ENCODE measurements at places on chromosomes 1 and 21. TPM values are rescaled to one million over a fixed set of nuclear protein-coding genes. Genes with fewer than 3 reads are reported as not detected.
A peak's percentile ranks its signal among the peaks of the same experiment; 100 is the strongest.

DNA sequence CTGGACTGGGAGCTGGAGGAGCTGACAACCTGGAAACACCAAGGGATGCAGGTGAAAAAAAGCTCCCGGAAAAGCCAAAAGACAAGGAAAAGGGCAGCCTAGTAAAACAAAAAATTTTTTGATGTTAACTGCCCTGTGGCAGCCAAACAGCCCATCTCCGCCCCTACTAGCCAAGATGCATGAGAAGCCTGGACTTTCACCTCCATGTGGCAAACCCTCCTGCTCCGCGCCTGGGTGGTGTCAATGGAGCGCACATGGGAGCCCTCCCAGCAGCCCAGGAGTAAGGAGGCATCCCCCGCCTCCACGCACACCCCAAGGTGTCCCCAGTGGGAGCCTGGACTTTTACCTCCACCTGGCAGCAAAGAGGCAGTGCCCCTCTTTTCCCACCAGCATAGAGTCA lies 30.5 kb downstream of the LEMD1 start:
- no peak for DNase-seq

DNA sequence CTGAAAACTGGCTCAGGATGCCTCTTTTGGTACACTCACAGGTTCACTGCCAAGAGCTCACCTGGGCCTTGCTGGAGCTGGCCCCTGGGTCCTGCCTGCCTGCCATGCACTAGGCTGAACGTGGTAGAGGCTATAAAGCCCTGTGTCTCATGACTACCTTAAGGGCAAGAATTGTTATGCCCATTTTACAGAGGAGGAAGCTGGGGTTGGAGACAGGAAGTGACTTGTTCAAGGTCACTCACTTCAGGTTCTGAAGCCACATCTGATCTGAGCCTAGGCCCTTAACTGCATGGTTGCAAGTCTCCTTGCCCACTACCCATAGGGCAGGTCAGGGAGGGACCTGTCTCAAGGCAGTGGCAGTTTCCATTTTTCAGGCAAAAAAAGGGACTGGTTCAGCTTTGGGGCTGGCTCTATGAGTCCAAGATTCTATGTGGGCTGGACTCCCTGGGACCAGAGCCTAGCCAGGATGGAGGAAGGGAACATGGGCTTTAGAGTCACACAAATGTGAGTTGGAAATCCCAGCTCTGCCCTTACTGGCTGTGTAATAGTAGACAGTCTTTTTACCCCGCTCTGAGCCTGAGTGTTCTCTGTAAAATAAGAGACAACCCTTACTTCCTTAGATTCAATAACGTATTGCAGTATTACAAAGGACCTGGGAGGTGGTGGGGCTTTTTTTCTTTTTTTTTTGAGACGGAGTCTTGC lies 7.8 kb downstream of the STK40 start:
- no peak for DNase-seq

- no peak for DNase-seq
Observed at GRCh38 chr1:98924977-98925376, 79.7 kb downstream of the PLPPR5 start.

- DNase-seq = no peak
Observed at GRCh38 chr1:155466996-155467395, 95.6 kb downstream of the ASH1L start.

DNA sequence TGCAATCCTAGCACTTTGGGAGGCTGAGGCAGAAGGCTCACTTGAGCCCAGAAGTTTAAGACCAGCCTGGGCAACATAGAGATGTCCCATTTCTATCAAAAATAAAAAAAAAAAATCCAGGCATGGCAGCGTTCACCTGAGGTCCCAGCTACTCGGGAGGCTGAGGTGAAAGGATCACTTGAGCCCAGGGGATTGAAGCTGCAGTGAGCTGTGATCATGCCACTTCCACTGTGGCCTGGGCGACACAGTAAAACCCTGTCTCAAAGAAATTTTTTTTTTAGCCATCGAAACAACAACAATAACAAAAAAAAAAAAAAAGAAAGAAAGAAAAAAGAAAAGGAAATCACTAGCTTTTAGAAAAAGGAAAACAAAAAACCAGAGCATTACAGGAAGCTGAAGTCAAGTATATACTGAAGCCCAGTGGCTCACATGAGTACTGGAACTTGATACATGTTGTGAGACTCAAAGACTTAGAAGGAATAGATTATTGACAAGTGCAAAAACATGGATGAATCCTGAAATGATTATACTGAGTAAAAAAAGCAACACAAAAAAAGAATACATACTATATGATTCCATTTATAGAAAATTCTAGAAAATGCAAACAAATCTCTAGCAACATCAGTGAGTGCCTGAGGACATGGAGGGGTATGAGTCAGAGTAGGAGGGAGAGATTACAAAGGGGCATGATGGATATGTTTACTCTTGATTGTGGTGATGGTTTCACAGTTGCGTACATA lies 6.1 kb upstream of the RABGAP1L start:
- DNase-seq = no peak

USH2A gene
- total RNA-seq = not detected

DNA sequence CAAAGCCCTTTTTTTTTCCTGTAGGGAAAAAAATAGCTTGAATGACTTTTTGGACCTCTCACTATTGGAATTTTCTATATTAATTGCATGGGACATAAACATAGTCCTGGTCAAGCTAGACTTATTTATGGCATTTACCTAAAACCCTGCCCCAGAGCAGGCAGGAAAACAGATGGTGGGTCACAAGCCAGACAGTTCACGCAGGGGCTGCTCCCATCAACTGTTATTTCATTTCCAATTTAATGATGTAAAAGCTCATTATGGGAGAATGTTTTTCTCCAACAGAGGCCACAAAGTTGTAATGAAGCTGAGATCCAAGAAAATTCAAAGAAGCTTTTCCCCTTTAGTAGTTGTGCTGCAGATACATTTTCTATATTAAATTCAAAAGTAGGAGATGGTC lies 99.2 kb downstream of the SGIP1 start:
- no peak for DNase-seq

GRCh38 chr1:113552244-113552643 lies 161.9 kb downstream of the MAGI3 start:
- DNase-seq = no peak

DNA sequence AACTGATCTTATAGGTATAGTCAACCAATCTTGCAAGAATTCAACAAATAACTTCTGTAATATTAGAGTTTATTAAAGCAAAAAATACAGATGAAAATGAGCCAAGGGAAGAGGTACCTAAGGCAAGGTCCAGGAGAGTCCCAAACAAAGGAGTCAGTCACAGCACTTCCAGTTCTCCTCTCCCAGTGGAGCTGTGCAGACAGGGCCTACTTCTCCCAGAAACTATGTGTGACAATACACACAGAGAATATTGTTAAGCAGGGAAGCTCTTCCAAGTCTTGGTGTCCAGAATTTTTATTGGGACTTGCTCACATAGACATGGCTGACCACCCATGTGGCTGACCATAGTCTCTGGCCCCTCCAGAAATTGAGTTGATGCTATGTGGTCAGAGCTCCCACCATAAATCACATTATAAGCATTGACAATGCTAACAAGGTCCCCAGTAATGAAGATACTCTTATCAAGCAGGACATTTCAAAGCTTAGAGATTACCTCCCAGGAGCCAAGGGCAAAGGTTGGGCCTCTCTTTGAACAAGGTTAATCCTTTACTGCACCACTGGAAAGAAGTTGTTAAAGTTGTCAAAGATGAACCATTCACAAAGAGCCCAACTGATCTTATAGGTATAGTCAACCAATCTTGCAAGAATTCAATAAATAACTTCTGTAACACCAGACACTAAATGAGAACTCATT lies 3.5 kb upstream of the CD244 start:
- DNase-seq = no peak

CD160 gene
- not detected for total RNA-seq

DNA sequence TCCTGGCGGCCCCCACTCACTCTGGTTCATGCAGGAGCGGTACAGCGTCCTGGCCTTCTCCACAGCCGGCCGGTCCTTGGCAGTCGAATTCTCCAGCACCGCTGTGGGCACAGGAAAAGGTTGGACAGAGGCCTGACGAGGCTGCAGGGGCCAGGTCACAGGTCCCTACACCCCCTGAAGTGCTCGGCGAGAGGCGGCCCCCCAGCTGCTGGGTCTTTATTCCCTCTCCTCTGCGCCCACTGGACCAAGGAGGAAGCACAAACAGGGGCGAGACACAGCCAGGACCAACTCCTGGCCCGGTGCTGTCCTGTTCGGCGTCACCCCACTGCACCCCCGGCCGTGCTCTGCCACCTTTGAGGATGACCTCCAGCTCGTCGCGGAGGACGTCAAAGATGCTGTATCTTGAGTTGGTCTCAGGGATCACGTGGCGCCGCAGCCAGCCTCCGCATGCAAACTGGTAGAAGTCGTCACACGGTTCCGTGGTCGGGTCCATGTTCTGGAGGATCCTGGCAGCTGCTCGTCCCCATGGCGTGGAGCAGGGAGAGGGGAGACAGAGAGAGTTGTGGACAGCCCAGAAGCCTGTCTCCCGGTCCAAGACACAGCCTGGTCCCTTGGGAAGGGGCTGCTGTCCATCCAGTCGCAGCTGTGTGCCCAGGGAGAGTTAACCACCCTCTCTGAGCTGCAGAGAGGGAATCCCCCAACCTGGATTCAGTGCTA lies 22.9 kb downstream of the PRXL2B start:
- DNase-seq = peak; percentile 10

PRAMEF17 gene
- total RNA-seq = not detected

DNA sequence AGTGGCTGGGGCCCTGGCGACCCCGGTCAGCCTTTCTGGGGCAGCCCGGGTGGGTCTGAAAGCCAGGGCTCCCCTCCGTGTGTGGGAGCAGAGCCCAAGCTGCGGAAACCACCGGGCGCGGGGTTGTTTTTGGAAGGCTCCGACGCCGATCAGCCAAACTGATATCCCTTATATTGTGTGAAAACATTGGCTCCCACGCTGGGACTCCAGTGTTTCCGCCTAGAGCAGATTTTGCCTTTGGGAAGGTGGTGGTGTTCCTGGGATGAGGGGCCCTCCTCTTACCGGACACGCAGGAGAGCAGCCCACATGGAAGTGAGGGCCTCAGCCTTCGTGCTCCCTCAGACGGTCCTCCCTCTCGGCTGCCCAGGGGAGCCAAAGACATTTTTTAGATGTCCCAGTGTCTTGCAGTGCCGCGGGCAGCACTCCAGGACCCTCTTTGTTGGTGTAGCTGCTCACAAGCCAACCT lies 54.3 kb downstream of the NGF start:
- no peak for DNase-seq

- DNase-seq = no peak
Observed at GRCh38 chr1:43041591-43041990, 82.9 kb upstream of the SLC2A1 start.

- no peak for DNase-seq
Observed at GRCh38 chr1:100164216-100164615, 13.8 kb downstream of the LRRC39 start.

DNA sequence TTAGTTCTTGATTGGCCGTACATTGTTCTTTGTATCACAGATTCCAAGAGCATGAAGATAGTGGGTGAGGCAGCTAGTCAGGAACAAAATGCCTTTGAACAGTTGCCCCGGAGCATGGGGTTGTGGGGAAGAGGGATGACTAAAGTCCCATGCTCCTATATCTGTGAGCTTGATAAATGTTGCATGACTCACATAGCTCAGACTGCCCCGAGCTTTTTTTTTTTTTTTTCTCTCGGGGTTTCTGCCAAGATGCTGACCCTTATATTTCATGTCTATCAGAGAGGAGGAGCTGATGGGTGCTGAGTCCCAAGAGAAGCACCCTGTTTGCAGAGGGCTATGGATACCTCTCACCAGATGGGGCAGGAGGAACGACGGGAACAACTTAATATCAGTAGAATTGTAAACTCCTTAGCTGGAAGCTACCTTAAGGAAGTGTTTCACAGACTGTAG lies 40.6 kb downstream of the SRRM1 start:
- no peak for DNase-seq

GRCh38 chr1:7471836-7472235 lies 299.3 kb upstream of the VAMP3 start:
- DNase-seq = no peak

SPATA1 gene
- 4.6 TPM for total RNA-seq

RPE65 gene
- not detected for total RNA-seq

DNA sequence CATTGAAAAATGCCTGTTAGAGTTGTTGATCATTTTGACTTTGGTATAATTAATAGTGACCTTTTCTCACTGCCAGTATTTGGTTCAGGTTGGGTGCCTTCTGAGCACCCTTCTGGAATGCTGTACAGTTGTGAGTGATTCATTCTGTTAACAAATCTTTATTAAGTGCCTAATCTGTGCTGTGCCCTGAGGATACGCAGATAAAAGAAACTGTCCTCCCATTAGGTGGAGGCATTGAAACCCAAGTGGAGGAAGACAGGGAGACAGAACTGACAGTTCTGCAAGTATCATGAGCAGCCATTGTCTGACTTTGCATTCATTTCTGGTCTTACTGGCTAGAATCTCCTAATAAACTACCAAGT lies 76.1 kb upstream of the ZNF326 start:
- DNase-seq = no peak

TRIM67 gene
- not detected for total RNA-seq

- DNase-seq = no peak
Observed at GRCh38 chr1:246828818-246829217, 102.9 kb downstream of the AHCTF1 start.

SH2D5 gene
- total RNA-seq = 0.89 TPM

LRRC3 gene
- total RNA-seq = 0.91 TPM

PTGFRN gene
- total RNA-seq = not detected

BEND5 gene
- total RNA-seq = 14.5 TPM

- no peak for DNase-seq
Observed at GRCh38 chr1:4595341-4596225, 58.8 kb upstream of the AJAP1 start.

GBP6 gene
- not detected for total RNA-seq
